ENCODE measurements at places on chromosomes 5 and 9.
A peak's percentile ranks its signal among the peaks of the same experiment; 100 is the strongest.

GRCh38 chr5:119418606-119419100 lies 33.6 kb upstream of the HSD17B4 start:
- no peak for DNase-seq

DNA sequence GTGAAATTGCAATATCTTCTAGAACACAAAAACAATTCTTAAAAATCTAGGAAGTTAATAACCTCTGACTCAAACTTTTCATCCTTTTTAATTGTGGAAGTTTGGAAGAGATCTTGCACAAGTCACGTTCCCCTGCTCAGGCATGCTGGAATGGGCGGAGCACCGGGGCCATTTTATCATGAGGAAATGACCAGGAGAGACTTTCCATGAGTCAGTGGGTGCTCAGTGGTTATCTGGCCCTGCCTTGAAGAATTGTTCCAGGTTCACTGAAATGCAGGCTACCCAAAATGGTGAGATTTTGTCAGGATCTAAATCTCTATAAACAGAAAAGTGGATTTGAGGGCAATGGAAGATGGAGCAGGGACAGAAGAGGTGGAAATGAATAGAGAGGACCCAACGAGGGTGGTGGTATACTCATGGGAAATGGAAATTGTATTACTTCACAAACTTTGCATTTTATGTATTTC lies 61.2 kb downstream of the FYB1 start:
- peak; percentile 7 for DNase-seq

GRCh38 chr5:72996632-72997031 lies 40.8 kb downstream of the FCHO2 start:
- DNase-seq: no peak

GRCh38 chr9:84823421-84824271 lies 154.1 kb downstream of the NTRK2 start:
- DNase-seq: peak; percentile 27

DNA sequence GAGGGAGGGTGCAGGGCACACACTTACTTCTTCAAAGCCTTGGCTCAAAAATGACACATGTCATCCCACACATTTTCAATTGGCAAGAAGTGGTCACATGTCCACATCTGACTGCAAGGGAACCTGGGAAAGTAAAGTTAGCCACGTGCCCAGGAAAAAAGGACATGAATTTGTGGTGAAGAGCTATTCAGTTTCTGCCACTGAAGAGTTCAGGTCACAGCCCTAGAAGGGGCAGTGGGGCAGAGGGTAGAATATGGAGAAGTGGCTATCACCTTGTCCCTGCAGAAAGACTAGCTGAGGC lies 1.9 kb upstream of the RGS14 start:
- DNase-seq: no peak

- no peak for DNase-seq
Measured at GRCh38 chr5:174527916-174528540, 196.4 kb upstream of the MSX2 start.

DNA sequence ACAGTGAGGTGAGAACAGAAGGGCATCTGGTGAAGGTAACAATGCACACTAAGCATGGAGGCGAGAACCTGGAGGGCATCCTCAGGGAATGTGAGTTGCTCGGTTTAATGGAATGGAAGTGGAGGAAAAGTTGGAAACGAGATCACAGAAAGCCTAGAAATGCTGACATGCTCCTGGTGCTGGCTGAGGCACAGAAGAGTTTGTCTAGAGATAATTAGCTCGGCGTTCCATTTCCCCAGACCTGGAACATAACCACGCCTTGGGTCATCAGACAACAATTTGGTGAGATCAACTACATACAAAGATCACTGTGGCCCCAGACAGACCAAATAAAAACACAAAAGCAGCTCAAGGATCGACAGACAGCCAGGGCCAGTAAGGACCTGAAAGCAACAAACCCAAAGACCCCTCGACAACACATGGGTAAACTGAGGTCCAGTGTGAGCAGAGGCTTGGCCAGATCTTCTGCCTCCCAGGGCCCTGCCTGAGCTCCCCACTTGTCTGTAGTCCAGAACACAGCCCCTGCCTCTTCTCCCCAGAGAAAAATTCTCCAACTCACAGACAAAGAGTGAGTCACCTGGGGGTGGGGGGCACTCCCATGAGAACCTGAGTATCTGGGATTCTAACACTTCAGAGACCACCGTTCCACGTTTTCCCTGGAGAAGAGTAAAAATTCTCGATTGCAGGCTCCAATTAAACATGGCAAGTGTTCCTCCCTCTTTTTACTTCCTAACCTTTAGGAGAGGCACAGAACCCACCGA lies 52.5 kb downstream of the SHB start:
- DNase-seq: peak; percentile 93

DNA sequence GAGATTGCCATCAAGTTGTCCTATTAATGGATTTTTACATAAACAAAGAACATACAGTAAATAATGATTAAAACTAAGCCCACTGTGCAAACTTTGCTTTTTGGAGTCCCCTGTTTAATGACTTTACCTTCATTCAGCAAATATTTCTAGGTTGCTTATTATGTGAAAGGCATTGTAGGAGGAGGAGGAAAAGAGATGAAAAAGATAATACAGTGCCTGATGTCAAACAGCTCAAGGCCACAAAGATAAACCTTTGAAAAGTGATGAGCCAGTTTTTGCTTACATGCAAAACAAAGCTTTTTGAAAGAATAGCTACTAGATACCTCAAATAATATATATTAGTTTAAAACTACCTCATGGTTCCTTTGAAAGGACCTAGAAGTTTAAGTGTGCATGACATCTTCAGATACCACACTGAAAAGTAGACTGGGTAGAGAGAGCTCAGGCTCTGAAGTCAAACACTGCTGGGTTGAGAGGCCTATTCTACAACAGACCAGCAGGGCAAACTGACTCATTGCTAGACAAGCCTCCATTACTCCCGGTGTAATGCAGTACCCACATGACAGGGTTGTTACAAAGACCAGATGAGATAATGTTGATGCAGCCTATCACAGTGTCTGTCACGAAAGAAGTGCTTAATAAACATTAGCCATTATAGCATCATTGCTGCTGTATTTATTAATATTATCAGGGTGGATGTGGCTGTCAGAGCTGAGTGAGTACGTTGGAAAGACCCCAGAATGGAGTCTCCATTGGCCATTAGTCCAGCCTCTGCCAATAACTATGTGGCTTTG lies 11.8 kb downstream of the DEPDC1B start:
- DNase-seq: peak; percentile 50

GRCh38 chr9:8255850-8256249 lies 456.3 kb upstream of the DMAC1 start:
- peak; percentile 5 for DNase-seq

- peak; percentile 98 for DNase-seq
Measured at GRCh38 chr9:89038382-89039103, 47.3 kb downstream of the S1PR3 start.

- DNase-seq: no peak
Measured at GRCh38 chr5:83048277-83048676, 28.9 kb downstream of the TMEM167A start.

DNA sequence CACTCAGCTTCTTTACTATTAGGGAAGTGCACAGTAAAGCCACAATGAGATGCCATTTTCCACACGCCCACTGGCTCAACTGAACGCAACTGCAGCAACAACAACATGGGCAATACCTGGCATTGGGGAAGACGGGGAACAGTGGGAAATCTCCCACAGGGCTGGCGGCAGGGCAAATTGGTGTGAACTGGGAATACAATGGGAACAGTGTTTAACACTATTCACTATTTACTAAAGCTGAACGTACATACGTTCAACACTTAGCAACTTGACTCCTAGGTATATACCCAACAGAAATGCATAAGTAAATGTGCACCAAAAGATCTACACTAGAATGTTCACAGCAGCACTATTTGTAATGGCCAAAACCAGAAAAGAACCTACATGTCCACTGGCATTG lies 14.1 kb downstream of the ZER1 start:
- DNase-seq: no peak

DNA sequence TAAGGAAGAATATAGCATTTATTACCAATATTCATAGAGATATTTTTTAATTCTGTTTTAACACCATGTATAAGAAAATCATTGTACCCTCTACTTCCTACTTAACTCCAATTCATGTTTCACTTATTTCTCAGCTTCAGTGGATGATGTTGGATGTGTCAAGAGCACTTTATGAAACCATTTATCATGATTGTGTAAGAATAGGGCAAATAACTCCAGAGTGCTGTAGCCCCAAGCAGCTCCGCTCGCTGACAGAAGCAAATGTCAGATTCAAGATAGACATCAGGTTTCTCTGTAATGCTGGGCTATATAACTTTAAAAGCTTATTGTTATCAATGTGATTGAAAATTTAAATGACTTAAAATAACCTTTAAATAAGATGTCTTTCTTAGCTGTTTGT lies 50.4 kb downstream of the MAST4 start:
- DNase-seq: peak; percentile 14

- DNase-seq: no peak
Measured at GRCh38 chr9:84978661-84979060, 309.1 kb downstream of the NTRK2 start.
